Hippocampal formation (tissue), 2 donors: ENCODE measurements at places on chromosomes 7 and 10.

GRCh38 chr7:69489533-69489932 lies 108.7 kb upstream of the AUTS2 start:
- DNase-seq: no peak

DNA sequence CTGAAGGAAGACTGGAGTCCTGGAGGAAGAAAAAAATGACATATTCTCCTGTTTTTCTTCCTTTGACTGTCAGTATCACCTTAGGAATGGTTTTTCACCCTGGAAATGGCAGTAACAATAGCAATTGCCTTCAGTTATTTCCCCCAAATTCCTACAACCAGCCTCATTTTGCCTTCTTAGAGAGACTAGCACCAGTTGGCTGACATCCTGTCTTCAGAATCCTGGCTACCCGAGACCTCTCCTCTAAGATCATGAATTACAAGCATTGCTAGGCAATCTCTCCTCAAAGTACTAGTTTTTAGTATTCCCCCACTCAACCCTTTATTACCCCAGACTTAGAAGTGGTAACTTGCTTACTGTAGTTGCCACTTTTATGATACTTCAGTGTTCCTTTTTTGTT lies 53.4 kb downstream of the TAS2R16 start:
- no peak for DNase-seq

- no peak for DNase-seq
Observed at GRCh38 chr10:15595260-15595659, 124.5 kb downstream of the ITGA8 start.

GRCh38 chr7:105988276-105988675 lies 25.2 kb downstream of the CDHR3 start:
- DNase-seq: no peak

DNA sequence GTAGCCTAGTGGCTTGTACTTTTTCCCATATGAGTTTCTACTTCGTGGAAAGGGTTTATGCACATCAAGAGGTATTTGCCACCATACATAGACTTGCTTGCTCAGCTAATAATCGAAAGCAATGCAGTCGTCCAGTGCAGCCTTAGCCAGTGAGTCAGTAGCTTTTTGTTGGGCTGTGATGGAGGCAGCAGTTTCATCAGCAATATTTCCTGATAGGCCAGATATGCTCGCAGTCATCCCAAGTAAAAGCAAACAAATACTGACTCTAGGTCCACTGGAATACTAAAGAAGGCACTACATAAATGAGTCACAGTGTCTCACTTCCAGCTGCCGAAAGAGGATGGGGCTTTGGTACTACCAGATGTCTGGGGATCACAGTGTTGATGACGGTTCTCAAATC lies 2.1 kb upstream of the BNIP3 start:
- no peak for DNase-seq
